HT1080 (cell line): ENCODE measurements at places on chromosomes 5 and 9. TPM values are rescaled to one million over a fixed set of nuclear protein-coding genes. Genes with fewer than 3 reads are reported as not detected.

GRCh38 chr9:114676901-114677300, 5.1 kb downstream of the TEX48 start:
- no peak for DNase-seq

GRCh38 chr5:143662020-143662419, 149.9 kb upstream of the HMHB1 start:
- no peak for DNase-seq

SPAAR gene
- total RNA-seq, result 0.05 and 0.23 TPM in 2 replicates

DNA sequence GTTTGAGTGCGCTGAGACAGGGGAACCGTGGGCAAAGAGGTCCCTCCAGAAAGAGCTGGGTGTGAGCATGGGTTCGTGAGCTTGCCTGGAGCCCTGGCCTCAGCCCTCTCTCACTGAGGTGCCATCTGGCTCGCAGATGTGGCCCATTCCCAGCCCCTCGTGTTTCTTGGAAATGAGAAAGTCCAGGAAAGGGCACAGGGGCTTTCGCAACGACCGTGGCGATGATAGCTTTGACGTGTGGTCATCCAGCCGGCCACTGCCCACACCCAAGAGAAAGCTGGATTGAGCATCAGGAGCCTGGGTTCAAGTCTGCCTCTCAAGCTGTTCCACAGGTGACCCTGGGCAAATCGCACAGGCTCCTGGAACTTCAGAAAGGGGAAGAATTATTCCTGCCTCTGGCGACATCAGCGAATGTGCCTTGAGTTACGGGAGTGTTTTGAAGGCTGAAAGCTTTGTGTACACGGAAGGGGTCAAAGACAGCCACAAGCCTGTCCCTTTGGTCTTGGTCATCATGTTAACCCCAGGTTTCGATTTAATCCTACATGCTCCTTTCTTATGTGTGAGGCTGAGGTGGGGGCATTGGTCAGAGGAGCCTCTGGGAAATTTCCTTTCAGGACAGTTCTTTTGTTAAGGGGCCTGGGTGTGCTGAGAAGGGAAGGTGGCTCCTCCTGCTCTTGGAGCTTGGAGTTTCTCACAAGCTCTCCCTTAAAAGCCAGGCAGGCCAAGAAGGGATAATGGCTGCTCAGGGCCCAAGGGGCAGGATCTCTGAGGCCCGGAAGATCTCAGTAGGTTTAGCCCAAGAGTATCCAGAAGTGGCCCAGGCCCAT, 41.7 kb upstream of the IL17B start:
- no peak for DNase-seq
